ENCODE measurements at places on chromosomes 11 and 22.

- no peak for DNase-seq
Observed at GRCh38 chr22:16774911-16775500, 50.2 kb downstream of the XKR3 start.

DNA sequence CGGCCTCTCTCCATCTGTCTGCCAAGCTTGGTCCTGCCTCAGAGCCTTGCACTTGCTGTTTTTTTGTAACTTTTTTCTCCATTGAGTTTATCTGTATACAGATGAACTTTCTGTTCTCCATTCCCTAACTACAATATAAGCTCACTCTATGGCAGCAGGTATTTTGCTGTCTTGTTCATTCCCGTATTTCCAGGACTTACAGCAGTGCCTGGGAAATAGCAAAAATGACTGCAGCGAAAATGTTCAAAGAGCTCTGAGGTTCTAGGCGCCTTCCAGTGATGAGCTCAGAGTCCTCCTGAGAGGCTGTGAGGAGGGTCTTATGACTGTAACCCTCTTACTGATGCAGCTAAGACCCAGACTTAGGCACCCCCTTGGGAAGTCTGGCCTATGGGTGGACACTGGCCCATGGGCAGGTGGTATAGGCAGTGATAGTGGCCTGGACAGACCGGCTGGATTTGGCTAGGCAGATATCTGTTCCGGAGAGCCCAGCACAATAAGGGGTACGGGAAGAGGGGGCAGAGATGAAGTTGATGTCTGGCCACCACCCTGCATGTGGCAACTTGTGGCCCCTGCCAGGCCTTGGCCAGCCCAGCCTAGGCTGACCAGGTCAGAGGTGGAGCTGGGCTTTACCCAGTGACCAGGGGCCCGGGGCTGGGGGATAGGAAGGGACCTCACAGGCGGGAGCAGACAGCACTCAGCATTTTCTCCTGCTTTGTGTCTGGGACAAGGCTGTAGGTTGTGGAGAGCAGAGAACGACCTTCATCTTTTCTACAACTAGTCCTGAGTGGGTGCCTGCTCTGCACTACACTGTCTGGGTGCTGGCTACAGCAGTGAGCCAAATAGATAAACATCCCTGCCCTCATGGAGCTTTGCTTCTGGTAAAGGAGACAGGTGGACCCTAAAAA, 4.6 kb downstream of the ATF4 start:
- no peak for DNase-seq

DNA sequence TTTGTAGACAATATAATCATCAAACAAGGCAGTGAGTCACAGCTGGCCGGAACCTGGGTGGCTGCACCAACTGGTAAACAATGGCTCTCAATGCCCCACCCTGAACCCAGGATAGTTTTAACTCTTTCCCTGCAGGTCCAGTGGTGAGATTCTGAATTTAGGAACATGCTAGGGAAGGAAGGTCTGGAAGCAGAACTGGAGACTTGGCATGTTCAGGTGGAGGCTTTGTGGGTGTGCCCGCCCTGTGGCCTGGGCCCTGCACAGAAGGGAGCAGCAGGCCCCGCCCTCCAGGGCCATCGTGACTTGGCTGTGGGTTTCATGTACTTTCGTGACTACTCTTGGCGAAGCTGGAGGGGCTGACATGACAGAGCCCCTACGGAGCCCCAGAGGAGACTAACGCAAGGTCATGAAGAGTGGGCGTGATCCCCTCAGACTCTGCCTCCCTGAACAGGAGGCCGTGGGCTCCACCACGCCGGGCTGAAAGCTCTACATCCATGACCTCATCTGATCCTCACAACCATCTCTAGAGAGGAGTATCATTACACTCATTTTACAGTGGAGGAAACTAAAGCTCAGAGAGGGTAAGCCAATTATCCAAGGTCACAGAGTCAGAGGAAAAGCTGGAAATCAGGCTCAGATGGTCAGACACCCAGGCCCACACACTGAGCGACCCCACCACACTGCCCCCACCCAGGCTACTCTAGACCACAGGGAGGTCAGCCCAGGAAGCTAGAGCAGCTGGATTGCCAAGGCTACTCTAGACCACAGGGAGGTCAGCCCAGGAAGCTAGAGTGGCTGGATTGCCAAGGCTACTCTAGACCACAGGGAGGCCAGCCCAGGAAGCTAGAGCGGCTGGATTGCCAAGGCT, 27.3 kb downstream of the MAFF start:
- DNase-seq = no peak

GRCh38 chr11:776561-777287, 563 bp downstream of the GATD1 start:
- no peak for DNase-seq

GRCh38 chr11:86917589-86917988, 37.6 kb downstream of the FZD4 start:
- DNase-seq = no peak
